Posterior cingulate gyrus (tissue), 11 donors: ENCODE measurements at places on chromosomes 4 and X.
A peak's percentile ranks its signal among the peaks of the same experiment; 100 is the strongest.

GRCh38 chr4:153154007-153154975 lies 50.0 kb upstream of the TRIM2 start:
- DNase-seq, result no peak

- DNase-seq, result no peak
Measured at GRCh38 chrX:17413228-17413627, 38.2 kb downstream of the NHS start.

DNA sequence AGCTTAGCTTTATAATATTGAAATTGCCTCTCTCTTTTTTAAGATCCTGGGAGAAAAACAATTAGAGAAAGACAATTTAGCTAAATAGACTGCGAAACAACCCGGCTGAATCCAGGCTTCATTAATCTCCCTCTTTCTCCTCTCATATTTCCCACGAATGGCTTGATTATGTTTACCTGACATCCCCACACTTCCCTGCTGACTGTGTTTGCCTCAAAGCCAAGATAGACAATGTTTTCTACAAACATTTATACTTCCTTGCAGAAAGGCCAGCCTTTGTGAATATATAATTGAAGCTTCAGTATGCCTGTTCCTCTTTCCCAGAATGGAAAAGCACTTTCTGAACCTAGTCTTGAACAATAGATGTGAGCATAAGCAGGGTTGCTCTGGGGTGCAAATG lies 566.8 kb downstream of the PDHA2 start:
- DNase-seq, result no peak

- DNase-seq, result no peak
Measured at GRCh38 chrX:118212817-118213183, 96.2 kb upstream of the KLHL13 start.

GRCh38 chr4:75063433-75063832 lies 130.5 kb downstream of the PARM1 start:
- no peak for DNase-seq

DNA sequence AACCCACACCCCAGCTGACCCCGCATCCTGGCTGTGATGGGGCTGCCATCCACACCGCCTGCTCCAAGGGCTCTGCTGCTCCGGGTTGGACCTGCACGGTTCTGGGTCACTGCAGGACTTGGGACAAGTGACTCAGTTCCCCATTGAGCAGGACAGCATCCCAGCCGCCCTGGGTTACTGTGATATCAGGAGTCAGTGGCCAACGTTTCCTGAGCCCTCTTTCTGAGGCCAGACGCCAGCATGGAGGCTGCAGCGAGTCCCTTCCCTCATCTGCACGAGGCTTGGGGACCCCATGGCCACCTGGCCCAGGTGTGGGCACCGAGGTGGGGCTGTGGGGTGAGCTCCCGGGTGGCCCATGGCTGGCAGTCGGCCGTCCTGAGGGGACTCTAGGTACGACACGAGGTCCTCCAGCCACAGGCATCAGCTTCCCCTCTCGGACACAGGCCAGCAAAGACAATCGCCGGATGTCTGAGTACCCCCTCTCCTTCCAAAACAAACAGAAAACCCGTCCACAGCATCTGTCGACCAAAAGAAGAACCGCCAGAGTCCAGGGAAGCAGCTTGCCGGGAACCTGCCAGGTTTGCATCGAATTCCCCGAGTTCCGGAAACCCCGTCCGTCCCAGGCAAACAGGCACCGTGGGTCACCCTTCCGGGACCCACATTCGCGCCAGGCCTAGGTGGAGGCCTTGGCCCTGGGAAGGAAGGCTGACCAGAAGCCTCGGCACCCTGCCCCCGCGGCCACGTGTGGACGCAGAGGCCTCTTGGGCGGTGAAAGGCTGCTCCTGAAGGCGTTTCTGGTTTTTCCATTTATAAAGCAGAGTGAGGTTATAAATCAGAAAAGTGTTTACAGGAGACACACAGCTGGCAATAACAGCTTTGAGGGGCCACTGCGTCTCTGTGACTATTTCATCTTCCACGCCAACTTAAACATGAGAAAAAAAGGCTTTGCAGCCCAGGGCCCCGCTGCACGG lies 136.0 kb downstream of the FAM53A start:
- peak; percentile 78 for DNase-seq

DNA sequence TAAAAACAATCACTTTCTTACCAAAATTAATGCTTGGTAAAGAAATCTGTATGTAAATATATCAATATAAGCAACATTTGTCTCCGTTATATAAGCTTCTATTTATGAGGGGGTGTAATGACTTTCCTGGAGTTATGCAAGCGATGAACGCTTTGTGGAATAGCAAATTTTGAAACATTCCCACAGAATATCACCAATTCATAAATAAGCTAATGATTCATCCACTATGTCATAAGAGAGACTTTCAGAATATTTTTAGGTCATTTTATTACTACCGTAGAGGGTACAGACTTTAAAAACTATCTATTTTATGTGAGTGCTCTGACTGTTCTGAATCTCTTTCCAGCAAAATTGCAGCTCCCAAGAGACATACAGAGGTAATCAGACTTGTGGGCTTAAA lies 179.5 kb upstream of the FTHL17 start:
- DNase-seq, result no peak
